ENCODE measurements at places on chromosomes 1 and 21. TPM values are rescaled to one million over a fixed set of nuclear protein-coding genes. Genes with fewer than 3 reads are reported as not detected.

GRCh38 chr1:26858160-26858559 lies 4.8 kb upstream of the SFN start:
- peak; percentile 9 for DNase-seq

DNA sequence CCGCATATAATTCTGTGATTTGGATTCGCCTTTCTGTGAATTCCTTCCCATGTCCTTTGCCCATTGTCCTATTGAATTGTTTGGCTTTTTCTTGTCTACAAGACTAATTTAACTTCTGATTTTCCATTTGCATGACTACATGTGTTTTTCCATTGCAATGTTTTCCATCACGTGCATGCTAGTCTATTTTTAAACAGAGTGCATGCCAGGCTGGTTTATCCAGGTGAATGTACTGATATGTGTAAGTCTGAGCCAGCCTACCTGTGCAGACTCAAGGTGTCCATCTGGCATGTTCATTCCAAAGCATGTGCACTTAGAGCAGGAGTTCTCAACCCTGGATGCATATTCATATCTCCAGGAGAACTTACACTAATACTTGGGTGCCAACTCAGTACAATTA lies 59.7 kb downstream of the INAVA start:
- DNase-seq: no peak

- DNase-seq: no peak
Measured at GRCh38 chr1:213227458-213227857, 176.4 kb downstream of the RPS6KC1 start.

GRCh38 chr1:44625348-44625747 lies 48.9 kb downstream of the TMEM53 start:
- no peak for DNase-seq

- DNase-seq: no peak
Measured at GRCh38 chr21:28227881-28228635, 764.6 kb downstream of the LTN1 start.

Gene DNTTIP2
- 56.7 TPM for total RNA-seq

Gene PFKFB2
- total RNA-seq: 5.5 TPM

Gene MAP10
- total RNA-seq: 0.07 TPM

Gene LRRC3
- not detected for total RNA-seq

Gene CRABP2
- 54.7 TPM for total RNA-seq

All from HFFc6 (cell line).